CD4-positive, alpha-beta T cell treated with Interleukin-15 for 4 hours (primary cell): ENCODE measurements at places on chromosomes 2 and 18.

GRCh38 chr18:23735021-23735464 is 45.8 kb downstream of the LAMA3 start:
- no peak for DNase-seq

- DNase-seq: no peak
These were observed 65.3 kb downstream of the PRKRA start for GRCh38 chr2:178385595-178386148.

GRCh38 chr2:144484201-144484948 is 35.5 kb downstream of the ZEB2 start:
- no peak for DNase-seq

GRCh38 chr2:100064165-100064564 is 78.2 kb downstream of the AFF3 start:
- no peak for DNase-seq

GRCh38 chr2:63983986-63984605 is 35.1 kb downstream of the VPS54 start:
- no peak for DNase-seq

DNA sequence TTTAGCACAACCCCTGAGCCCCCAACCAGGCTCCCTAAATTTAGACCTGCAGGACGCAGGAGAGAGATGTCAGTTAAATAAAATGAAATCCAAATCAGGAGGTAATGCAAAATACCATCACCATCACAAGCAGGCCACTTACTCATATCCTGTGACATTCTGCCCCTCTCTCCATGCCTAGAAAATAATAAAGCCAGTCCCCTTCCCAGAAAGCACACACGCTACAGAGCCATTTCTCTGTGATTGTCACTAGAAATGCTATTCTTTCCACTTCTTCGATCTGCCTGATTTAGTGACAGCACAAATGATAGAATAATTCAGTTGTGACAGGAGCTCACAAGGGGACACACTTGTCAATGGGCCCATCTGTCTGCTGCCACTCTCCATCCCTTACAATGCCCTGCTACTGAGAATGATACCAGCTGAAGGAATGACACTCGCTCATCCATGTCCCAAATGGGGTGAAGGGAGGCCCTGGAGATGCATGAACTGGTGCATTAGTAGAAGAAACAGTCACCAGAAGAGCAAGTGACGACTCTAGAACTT is 272.1 kb downstream of the SP3 start:
- DNase-seq: no peak

DNA sequence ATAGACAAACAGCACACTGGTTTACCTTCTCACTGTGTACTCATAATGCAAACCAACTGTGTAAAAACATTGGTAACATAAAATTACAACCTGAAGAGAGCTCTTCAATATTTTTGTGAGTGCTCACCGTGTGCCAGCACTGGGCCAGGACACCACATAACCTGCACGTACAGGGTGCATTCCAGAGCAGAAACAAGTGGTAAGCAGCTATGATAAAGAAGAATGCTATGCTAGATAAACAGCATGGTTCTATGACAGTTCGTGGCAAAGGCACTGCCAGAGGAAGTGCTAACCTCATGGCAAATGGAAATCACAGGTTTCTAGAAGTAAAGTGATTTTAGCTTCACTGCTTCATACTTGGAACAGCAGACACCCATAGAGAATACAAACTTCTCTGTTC is 343.5 kb downstream of the MTX2 start:
- DNase-seq: no peak

DNA sequence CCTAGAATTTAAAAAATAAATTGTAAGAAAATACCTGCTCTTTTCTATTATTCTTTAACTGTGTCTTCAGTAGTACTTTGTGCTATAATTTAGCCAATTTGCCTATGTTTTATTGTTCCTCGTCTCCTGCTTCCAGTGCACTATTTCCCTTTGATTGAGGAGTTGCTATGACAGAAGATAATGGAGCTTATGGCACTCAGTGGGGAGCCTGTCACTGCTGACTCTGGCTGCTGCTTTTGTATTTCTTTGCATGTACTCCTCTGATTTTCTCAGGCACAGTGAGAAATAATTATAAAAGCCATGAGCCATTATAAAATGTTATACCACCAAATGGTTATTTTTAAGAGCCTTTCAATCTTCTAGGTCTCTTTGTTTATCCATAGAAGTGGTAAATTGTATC is 1310.8 kb upstream of the SLC39A10 start:
- no peak for DNase-seq

DNA sequence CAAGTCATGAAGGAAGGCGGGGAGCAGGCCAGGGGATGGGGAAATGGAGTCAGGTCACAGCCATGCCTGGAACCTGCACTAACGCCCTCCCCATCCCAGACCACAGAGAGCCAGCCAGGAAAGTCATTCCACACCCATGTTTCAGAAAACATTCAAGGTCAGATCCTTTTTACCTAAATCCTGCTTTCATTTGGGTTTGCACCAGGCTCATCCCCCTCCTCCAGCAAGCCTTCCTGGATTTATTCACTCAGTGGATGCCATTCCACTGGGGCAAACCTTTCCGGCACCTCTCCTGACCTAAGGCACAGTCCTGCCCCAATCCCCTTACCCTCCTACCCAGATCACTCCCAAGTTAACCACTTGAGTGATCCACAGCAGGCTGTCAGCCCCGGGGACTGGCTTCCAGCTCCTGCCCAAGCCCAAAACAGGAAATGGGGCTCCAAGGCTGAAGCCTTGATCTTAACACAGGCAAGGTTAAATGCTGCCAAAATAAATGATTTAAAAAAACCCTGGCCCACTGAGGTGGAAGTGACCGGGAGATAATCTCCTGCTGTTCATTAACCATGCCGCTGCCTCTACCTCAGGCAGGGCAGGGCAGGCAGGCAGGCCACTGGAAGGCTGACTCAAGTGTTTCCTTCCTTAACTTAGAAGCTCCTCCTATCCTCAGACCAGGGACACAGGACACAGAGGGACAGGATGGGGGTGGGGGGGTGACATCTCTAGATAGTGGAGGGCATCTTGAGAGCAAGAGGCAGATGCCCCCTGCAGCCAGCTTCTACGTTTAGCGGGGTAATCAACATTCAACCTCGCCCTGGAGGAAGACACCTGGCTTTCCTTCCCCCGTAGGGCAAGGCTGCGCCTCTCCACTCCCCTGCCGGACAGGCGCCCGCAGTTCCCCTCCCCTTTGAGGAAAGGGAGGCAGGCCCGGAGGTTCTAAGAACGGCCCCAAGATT is 1.4 kb downstream of the RAB11FIP5 start:
- no peak for DNase-seq

DNA sequence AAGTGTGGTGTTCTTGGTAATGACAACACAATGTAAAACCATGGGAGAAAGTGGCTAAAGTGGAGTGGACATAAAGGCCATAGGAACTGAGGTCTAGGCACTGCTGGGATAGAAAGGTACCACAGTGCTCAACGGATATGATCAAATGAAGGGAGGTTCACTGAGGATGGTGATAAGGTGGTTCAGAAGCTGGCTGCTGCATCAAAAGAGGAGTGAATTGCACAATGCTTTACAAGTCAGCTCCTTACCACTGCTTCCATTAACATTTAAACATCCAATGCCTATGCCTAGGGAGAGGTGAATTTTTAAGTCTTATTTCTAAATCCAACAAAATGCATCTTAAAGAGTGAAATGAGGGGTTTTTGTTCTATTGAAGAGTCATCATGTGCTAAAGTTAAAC is 100.1 kb upstream of the ITGB6 start:
- no peak for DNase-seq

DNA sequence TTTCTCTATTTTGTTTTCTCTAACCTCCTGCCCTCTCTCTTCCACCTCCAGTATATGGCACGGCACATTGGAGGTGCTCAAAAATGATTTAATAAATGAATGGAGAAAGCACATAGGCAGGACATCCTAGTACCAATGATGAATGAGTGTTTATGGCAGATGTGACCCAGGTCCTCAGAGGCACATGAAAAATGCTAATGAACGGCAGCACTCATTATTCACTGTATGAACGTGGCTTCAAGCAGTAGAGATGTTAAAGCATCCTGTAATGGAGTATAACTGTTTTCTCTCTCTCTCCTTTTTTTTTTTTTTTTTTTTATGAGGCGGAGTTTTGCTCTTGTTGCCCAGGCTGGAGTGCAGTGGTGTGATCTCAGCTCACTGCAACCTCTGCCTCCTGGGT is 72.4 kb downstream of the MBP start:
- no peak for DNase-seq

- DNase-seq: no peak
These were observed 147.7 kb upstream of the GATA6 start for GRCh38 chr18:22021701-22022100.

GRCh38 chr2:62539606-62540407 is 33.8 kb upstream of the TMEM17 start:
- no peak for DNase-seq

GRCh38 chr2:125573432-125573831 is 1082.5 kb upstream of the GYPC start:
- DNase-seq: no peak

- peak; percentile 45 for DNase-seq
These were observed 2.9 kb downstream of the MYL12A start for GRCh38 chr18:3250237-3251107.

DNA sequence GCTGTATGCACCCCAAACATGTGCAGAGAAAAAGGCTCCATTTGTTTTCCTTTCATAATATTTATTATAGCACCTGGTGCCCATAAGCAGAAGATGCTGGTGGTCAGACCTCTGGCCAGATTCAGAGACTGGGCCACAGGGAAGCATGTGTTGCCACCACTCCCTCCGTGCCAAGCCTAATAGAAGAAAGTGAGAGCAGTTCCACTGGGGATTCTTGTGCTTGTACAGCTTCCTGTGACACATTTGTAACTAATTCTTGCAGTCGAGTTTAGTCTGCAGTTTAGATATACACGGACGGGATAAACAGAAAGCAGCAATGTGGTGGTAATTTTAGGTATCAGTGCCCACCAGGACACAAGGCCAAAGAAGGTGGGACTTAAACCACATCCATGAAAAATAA is 135.4 kb upstream of the PIEZO2 start:
- DNase-seq: no peak

GRCh38 chr2:219886615-219887014 is 259.2 kb downstream of the SLC4A3 start:
- DNase-seq: no peak

DNA sequence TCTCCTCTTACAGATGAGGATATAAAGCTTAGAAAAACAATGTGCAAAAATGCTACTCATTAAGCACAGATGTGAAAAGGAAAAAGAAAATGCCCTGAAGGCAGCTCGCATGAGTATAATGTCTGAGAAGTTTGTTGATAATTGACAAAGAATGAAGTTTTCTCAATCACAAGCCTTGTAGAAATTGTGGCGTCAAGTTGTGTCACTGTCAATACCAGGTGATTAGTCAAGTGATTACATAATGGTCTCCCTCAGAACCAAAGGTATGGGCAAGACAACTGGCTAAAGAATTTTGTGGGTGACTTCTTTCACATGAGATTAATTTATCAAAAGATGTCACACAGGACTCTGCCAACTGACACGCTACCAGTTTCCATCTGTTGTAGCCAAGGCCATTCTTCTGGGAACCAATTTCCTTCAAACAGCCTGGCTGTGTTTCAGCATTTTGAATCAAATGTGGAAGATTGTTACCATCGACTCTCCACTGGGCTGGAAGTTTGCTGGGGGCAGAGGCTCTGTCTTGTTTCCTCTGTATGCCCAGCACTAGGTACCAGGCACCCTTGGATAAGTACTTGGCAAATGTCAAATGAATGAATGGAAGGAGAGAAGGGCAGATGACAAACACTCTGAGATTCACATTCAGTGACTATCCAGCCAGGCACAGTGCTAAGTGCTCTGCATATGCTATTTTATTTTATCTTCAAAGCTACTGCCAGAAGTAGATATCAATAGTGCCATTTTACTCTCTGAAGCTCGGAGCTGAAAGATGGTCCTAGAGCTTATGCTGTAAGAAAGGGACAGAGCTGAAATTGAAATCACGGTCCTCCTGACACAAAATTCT is 5.9 kb upstream of the FN1 start:
- no peak for DNase-seq

DNA sequence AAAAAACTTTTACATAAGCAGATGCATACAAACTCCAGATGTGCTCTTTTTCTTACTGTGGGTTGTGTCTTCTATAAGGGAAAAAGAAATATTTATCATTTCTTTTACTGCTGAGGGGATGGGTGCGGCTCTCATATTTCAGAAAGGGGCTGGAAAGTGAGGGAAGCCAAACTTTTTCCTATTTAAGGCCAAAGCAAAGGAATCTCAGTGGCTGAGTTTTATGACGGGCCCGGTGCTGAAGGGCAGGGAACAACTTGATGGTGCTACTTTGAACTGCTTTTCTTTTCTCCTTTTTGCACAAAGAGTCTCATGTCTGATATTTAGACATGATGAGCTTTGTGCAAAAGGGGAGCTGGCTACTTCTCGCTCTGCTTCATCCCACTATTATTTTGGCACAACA is at the start of gene COL3A1:
TSS of gene COL3A1 (plus strand) at position 210 of the 400 bp plus-strand sequence. CDS start at position 327, 117 bp downstream.
- DNase-seq: no peak

- peak; percentile 12 for DNase-seq
These were observed 985 bp downstream of the ILKAP start for GRCh38 chr2:238202326-238203093.

- no peak for DNase-seq
These were observed 22.4 kb downstream of the ODC1 start for GRCh38 chr2:10425699-10426098.

GRCh38 chr2:238099714-238100048 is 459 bp upstream of the ESPNL start:
- no peak for DNase-seq

- no peak for DNase-seq
These were observed 46.3 kb downstream of the MTCL1 start for GRCh38 chr18:8751692-8752091.

DNA sequence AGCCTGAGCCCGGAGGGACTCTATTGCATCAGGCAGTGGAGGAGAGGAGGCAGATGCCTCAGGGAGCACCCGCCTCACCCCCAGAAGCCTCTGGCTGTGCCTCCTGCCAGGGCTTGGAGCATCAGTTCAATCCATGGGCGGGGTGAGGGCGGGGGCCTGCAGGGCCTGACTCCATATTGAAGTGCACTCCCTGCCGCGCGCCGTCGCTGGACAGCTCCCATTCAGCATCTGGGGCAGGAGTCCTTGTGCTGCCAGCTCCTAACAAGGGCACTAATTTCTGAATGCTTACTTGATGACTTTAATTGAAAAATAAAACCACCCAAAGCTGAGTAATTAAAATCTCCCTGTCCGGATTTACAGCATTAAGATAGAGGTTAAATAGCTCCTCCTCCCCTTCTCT is 23.8 kb downstream of the C1QL2 start:
- no peak for DNase-seq

DNA sequence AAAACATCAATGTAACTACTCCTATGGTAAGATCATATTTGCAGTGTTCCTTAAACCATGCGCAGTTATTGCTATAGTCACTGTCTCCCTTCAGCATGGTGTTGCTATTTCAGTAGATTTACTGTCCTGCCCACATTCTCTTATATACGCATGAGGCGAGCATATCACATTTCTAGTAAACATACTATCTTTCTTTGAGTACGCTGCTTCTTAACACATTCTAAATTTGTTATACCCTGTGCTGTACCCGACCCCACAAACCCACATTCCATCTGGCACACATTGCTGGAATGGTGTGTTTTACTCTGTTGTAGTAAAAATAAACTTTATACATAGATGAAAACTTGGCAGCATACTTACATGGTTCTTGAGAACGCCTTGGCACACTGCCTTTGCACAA is 163.3 kb downstream of the QPCT start:
- no peak for DNase-seq
